ENCODE measurements at places on chromosomes 13 and 19.

DNA sequence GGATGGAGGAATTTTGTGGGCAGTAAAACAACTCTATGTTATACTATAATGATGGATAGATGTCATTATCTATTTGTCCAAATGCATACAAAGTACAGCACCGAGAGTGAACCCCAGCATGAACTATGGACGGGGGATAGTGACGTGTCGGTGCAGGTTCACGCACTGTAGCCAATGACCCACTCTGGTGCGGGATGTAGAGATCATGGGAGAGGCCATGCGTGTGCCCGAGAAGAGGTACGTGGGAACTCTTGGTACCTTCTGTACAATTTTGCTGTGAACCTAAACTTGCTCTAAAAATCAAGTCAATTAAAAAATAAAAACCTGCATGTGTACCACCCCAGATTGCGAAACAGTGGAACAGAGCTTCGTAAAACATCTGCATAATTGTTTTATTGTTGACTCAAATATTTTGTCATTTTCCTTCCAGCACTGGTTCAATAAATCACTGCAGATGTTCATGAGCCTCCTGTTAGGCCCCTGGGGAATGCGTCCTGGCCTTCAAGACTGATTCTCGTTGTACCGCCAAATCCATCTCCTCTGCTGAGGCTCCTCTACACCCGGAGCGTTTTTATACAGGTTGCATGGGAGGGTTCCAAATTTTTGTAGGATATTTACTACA is 30.9 kb downstream of the COL4A1 start:
- no peak for DNase-seq

GRCh38 chr13:37375724-37376123 is 222.8 kb downstream of the POSTN start:
- no peak for DNase-seq

DNA sequence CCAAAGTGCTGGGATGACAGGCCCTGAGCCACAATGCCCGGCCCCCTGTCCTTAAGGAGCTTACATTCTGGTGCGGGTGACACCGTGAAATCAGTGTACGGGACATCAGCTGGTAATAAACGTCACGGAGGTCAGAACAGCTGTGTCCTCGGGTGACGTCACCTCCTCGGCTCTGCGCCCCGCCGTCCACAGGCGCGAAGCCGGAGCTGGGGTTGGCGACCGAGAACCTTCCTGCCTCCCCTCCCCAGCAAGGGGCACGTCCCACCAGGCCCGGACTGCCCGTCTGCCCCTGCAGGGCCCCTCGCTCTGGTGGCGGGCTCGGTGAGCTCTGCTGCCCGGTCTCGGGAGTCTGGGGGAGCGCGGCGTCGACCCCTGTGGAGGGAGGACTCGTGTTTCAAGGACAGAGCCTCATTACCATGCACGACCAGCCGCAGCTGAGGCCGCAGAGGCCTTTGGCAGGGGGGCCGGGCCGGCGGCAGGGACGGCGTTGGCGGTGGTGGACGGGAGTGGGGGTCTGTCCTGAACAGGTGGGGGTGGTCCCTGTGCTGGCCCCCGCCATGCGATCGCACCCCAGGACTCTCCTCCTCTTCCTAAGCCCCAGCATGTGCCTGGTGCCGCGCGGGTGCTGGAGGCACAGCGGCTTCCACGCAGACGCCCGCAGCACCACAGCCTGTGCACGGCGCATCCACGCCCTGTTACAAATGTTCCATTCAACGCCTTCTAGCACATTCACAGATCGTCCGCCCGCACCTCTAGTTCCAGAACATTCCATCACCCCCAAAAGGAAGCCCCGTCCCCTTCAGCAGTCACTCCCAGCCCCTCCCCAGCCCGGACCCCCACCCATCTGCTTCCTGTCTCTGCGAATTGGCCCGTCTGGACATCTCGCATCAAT is 5.4 kb downstream of the LINGO3 start:
- no peak for DNase-seq

- DNase-seq: no peak
Observed at GRCh38 chr19:2787115-2787514, 1.8 kb downstream of the THOP1 start.

- DNase-seq: no peak
Observed at GRCh38 chr13:46600943-46601311, 48.0 kb downstream of the LRCH1 start.

- DNase-seq: no peak
Observed at GRCh38 chr13:32432856-32433255, 4.9 kb upstream of the N4BP2L1 start.

DNA sequence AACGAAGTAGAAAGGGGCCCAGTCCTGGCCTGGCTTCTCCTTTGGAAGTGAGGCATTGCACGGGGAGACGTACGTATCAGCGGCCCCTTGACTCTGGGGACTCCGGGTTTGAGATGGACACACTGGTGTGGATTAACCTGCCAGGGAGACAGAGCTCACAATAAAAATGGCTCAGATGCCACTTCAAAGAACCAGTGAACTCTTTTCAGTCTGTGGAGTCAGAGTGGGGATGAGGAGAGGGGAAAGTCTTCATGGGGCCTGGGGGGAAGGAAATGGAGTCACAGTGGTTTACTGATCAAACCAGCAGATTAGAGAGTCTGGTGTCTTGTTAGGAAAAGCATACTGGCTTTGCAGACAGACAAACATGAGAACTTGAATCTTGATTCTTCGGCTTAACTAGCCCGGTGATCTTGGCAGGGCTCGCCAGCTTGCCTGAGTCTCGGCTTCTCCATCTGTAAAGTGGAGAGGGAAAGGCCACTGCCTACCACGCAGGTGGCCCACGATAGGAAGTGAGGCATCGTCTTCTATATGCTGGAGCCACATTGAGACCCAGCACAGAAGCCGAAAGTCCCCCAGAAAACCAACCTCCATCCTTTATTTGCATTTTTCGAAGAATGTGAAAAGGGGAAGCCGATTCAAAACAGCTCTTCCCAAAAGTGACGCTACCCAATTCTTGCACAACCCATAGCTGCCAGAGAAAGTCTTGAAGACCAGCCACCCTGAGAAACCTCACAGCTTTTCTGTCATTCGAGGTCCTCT is at the start of gene FFAR1:
FFAR1 (plus strand) TSS at position 732 of the 759 bp plus-strand sequence. CDS start 3,650 bp downstream, outside the sequence.
- DNase-seq: no peak

- DNase-seq: no peak
Observed at GRCh38 chr13:111994578-111994977, 72.4 kb upstream of the SOX1 start.

- DNase-seq: peak; percentile 38
Observed at GRCh38 chr19:48194844-48195830, 24.7 kb downstream of the ZSWIM9 start.

- no peak for DNase-seq
Observed at GRCh38 chr13:42497798-42498197, 76.2 kb upstream of the TNFSF11 start.

- DNase-seq: no peak
Observed at GRCh38 chr13:32039528-32039927, 8.0 kb downstream of the FRY start.

GRCh38 chr13:49093376-49093775 is 117.7 kb downstream of the FNDC3A start:
- DNase-seq: no peak

DNA sequence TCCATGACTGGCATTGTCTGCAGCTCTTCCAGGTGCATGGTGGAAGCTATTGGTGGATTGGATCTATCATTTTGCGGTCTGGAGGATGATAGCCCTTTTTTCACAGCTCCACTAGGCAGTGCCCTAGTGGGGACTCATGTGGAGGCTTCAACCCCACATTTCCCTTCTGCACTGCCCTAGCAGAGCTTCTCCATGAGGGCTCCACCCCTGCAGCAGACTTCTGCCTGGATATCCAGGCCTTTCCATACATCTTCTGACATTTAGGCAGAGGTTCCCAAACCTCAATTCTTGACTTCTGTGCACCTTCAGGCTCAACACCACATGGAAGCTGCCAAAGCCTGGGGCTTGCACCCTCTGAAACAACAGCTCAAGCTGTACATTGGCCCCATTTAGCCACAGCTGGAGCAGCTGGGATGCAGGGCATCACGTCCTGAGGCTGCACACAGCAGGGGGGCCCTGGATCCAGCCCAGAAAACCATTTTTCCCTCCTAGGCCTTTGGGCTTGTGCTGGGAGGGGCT is 800.2 kb upstream of the MIR17HG start:
- no peak for DNase-seq

DNA sequence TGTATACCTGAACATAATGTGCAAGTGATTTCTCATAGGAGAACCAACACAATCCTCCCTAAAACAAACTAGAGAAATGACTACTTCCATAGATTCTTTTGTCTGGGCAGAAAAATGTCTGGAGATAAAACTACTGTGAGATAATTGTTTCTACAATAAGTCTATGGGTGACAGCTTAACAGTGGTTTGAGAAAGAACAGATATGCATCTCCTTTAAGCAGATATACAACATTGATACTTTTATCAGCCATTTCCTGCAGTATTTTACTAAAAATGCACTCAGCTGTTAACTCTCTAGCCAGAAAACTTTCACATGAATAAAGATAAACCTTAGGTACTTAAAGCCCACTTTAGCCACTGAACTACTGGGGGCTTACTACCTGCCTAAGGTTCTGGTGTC is 1132.4 kb downstream of the EFNB2 start:
- DNase-seq: no peak

DNA sequence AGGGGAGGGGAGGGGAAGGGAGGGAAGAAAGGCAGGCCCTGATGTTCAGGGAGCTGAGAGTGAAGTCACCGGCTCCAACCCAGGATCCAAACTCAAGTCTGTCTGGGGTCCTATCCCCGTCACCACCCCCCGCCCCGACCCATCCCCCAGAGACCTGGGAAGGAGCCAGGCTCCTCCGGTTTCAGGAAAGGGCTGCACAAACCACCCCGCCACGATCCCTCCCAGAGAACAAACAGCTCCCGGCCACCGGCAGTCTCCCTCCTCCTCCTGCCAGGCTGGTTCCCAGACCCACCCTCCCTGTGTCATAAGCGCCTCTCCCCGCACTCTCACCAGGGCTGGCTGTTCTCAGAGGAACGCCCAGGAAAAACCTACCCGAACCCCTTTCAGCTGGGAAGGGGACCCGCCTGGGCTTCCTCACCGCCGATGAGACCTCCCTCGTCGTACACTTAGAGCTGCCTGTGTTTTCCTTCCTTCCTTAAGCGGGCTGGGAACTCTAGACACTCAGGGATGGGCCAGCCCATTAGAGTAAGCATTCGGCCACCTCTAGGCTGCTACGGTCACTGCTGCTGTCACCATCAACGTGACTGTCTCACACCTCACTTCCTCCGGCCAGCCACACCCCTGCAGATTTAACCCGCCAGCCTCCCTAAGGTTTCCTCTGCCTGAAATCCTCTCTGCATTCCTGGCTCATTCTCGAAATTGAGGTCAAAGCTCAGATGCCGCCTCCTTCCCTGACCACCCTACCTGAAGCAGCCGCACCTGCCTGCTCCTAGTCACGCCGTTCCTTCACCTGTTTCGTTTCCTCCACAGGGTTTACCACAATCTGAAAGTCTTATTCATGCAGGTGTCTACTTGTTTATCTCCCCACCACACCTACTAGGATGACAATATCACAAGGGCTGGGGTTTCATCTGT is 6.3 kb upstream of the RDH13 start:
- no peak for DNase-seq

- DNase-seq: no peak
Observed at GRCh38 chr19:39384839-39385568, 5.9 kb downstream of the PAF1 start.

- no peak for DNase-seq
Observed at GRCh38 chr19:43441716-43442115, 23.7 kb downstream of the LYPD3 start.

DNA sequence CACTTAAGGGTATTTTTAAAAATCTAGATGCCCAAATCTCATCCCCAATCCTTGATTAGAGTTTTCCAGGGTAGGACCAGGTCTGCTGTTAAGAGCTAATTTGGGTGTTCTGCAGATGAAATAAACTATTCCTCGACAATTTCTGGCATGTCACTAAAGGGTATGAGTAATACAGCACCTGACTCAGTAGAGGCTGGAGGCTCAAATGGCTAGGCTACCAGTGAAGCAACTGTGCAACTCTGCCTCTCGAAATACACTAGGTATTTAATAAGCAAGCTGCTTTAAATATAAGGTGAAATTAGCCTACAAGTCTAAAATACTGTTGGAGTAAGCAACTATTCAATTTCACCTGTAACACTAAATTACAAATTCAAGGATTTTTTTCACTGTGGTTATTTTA is 1.5 kb downstream of the RNF6 start:
- no peak for DNase-seq

- no peak for DNase-seq
Observed at GRCh38 chr13:25973085-25973484, 78.7 kb downstream of the SHISA2 start.

- DNase-seq: peak; percentile 63
Observed at GRCh38 chr19:48842789-48843162, 6.5 kb upstream of the HSD17B14 start.

DNA sequence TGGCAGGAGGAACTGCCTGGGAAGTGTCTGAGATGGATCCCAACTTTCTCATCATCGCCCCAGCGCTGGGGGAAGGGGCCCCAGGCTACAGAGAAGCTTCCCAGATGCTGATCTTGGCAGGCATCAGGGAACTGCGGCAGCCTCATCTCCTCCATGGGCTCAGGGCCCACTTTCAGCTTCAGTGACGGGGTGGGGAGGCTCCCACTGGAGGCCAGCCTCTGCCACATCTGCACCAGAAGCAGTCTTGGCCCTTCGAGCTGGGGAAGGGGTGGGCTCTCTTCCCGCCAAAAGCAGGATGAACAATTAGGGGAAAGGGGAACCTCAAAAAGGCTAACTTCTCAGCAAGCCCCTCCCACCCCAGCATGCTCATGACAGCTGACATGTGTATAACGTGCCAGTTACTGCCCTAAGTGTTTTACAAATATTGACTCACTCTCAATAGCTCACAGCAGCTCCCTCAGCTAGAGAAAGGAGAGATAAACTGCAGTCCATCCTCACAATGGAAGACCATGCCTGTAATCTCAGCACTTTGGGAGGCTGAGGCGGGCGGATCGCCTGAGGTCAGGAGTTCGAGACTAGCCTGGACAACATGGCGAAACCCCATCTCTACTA is 7.1 kb upstream of the S1PR2 start:
- no peak for DNase-seq

- no peak for DNase-seq
Observed at GRCh38 chr19:39341129-39341718, 997 bp upstream of the SAMD4B start.

DNA sequence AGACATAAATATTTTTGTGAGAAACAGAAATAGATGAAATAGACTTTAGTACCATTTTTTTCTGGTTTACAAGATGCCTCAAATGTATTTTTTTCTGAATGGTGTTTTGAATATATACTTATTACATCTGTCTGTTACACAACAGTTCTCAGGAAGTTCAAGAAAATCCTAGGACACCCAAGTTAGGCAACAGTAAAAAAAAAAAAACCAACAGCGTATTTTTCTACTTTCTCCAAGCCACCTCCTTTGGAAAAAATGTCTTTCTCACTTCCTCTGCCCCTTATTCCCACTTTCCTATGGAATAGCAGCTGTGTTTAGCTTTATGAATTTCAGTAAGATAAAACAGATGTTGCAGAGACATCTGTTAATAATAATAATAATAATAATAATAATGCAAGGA is 489.6 kb upstream of the KLF12 start:
- DNase-seq: no peak

DNA sequence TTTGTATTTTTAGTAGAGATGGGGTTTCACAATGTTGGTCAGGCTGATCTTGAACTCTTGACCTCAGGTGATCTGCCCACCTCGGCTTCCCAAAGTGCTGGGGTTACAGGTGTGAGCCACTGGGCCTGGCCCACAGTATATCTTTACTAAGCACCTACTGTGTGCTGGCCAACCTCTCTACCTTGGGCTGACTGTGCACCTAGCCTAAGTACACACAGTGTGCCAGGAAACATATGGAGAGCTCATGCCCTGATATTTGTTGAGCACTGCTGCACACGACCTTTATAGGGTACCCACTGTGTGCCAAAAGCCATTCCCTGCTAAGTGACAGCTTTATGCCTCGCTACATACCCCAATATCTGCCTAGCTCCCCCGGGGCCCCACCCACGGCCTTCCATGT is 6.3 kb upstream of the ARHGAP45 start:
- no peak for DNase-seq

Data from D341Med (cell line).